ENCODE measurements at places on chromosomes 2 and 18.
A peak's percentile ranks its signal among the peaks of the same experiment; 100 is the strongest.

DNA sequence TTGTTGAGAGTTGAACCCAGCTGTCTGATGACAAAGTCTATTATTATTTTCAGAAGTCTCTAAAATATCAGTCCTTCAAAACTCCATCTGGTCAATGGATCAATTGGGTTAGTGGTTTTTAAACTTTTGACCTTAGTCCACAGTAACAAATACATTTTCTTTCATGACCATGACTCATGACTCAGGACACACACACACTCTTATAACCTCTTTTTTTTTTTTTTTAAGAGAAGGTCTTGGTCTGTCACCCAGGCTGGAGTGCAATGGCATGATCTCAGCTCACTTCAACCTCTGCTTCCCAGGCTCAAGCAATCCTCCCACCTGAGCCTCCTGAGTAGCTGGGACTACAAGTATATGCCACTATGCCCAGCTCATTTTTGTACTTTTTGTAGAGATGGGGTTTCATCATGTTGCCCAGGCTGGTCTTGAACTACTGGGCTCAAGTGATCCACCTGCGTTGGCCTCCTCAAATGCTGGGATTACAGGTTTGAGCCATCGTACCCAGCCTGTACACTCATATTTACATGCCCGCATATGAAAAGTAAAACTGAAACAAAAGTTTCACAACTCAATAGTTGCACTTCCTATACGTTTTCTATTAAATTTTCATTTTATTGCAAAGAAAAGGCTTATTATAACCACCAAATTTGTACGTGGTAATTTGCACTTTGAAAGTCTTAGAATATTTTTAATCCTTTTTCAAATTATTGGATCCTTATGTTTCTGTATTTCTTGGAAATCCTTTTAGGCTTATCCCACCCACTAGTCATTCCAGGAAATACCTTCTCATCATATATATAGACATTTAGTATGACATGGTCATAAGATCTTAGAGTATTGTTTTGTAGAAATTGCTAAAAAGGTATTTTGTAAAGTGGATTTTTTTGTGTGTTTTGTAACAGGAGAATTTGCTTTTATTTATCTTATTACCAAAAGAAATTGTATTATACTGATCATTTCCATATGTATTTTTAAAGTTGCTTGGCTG, 199.0 kb downstream of the LPIN1 start:
- peak; percentile 33 for DNase-seq

DNA sequence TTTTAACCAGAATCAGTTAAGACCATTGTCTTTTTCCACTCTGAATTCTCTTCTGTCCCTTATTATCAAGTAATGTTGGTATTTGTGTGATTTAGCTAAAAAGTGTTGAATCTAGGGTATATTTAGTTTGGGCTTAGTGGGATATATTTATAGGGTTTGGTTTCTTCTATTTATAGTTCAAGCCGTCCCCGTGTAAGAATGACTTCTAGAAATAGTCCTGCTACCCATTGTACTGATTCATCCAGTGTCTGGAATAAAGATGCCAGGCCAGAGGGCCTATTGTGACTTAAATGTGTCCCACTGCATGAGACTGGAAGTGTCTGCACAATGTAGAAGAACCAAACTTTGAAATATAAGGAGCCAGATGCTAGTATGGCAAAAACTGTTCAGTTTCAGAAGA, 364.8 kb downstream of the TNS1 start:
- DNase-seq, result no peak

DNA sequence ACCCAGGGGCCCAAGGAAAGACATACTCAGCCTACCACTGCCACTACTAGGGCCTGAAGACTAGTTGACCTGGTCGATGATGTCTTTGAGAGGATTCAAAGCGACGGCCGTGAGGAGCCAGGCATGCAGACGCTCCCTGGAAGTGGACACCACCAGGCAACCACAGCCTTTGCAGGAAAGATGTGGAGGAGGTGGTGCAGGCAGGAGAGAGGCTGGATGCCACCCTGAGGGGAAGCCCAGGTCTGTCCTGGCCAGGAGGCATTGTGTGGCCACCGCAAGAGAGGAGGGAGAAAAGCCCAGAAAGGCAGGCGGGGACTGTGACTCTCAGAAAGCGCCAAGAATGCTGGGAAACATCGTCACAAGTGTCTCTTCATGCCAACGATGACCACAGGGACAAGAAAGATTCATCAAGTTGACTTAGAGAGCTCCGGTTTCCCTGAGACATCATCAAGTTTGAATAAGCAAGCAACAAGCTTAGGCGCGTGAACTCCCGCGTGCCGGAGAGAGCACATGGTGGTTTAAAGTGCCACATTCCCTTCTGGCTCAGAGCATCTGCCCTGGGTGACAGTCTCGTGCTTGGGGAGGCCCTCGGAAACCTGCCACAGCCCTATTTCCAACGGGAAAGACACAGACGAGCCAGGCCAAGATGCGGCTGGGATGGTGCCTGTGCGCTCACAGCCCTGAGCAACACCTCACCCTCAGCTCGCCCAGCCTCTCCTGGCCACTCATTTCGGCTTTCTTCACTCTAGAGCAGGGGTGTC, 464.5 kb upstream of the SALL3 start:
- no peak for DNase-seq

- peak; percentile 24 for DNase-seq
These were observed 453.0 kb downstream of the ARHGAP15 start for GRCh38 chr2:143582046-143582747.

GRCh38 chr18:21479721-21480120, 120.8 kb downstream of the ESCO1 start:
- no peak for DNase-seq

- peak; percentile 100 for DNase-seq
These were observed 163.2 kb upstream of the TWIST2 start for GRCh38 chr2:238684362-238685326.

DNA sequence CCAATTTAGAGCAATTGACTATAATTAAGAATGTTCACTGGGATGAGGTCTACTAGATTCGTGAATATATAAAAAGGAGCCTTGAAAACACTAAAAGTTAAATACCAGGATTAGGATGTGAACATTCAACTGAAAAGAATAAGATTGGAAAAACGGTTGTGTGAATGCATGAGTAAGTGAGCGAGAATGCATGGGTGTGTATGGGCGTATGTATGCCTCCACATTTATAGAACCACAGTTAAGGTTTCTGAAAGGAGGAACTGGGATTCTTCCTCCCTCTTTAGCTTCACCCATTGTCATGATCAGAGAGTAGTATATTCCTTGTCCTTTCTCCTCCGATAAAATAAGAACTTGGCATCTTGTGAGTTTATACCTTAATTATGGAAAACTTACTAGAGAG, 151.1 kb upstream of the UBE2E3 start:
- no peak for DNase-seq

GRCh38 chr2:195574312-195574711, 82.7 kb upstream of the SLC39A10 start:
- no peak for DNase-seq

- DNase-seq, result no peak
These were observed 3.9 kb downstream of the WNT10A start for GRCh38 chr2:218884519-218884918.

GRCh38 chr2:217407362-217407761, 547.5 kb upstream of the TNP1 start:
- peak; percentile 45 for DNase-seq

- DNase-seq, result peak; percentile 23
These were observed 114.8 kb upstream of the PTPRM start for GRCh38 chr18:7452331-7452730.

- DNase-seq, result no peak
These were observed 55.1 kb upstream of the RIT2 start for GRCh38 chr18:43170586-43170985.

DNA sequence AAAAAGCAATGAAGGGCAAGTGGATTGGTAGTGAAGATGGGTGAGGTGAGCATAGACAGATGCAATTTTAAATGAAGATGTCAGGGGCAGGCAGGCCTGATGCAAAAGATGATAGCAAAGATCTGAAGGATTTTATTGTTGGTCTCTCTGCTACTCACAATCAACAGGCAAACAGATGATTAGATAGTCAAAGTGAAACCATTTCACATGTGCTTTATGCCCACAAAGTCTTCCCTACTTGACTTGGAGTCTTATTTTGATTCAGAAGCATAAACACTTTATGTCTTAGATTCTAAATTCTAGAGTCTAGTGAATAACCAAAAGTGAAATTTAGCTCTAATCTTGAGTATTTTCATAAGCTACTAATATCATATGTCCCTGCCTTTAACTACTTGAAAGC, 153.8 kb upstream of the HNRNPA3 start:
- DNase-seq, result no peak

DNA sequence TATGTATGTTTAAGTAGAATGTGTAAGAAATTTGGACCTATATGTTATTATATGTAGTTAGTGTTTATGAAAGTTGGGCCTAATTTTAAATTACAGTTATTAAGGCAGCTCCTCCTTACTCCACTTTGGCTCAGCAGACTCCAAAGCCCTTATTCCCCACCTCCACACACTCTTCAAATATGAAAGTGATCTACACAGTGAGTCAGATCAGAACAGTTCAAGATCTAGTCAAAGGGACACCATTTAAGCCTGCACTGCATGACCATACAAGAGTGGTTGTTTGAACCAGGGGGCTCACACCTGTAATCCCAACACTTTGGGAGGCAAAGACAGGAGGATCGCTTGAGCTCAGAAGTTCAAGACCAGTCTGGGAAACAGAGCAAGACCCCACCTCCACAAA, 21.2 kb upstream of the PMAIP1 start:
- DNase-seq, result no peak

GRCh38 chr2:190082118-190082517, 19.6 kb upstream of the MSTN start:
- no peak for DNase-seq

- DNase-seq, result no peak
These were observed 198.0 kb downstream of the ANKRD30B start for GRCh38 chr18:14945984-14946383.

- DNase-seq, result no peak
These were observed 131.4 kb upstream of the LHCGR start for GRCh38 chr2:48886919-48887318.

- no peak for DNase-seq
These were observed 15.1 kb upstream of the WDR33 start for GRCh38 chr2:127826047-127826446.

DNA sequence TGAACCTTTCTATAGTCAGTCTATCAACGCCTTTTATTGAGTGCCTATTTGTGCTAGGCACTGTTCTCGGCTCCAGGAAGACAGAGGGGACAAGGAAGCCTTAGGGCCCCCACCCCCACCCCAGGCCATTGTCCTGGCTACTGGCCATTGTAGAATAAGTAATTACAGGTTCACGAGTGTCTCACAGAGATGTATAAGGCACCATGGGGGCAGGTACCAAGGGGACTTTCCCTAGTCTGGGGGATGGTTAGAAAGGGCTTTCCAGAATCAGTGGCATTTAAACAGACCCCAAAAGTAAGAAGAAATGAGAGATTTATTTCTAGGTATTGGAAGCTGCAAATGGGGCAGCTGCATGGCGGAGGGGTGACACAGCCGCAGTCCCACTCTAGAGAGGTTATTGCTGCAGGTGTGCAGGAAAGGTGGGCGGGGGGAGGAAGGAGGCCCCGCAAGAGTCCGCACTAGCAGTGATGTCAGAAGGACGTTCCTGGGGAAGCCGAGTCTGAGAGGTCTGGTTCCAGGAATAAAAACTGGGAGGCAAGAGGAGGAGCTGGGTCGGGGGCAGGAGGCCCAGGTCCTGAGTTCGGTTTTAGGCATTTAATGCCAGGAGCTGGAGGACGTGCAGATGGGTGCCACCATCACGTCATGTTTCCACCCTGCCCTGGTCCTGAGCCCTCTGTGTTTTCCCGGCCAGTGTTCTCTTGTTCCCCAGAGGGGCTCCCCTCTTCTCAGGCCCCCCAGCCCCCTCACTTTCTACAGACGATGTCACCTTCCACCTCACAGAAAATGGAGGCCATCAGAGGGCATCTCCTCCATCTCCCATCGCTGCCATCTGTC, 30.5 kb downstream of the FOSL2 start:
- DNase-seq, result no peak

DNA sequence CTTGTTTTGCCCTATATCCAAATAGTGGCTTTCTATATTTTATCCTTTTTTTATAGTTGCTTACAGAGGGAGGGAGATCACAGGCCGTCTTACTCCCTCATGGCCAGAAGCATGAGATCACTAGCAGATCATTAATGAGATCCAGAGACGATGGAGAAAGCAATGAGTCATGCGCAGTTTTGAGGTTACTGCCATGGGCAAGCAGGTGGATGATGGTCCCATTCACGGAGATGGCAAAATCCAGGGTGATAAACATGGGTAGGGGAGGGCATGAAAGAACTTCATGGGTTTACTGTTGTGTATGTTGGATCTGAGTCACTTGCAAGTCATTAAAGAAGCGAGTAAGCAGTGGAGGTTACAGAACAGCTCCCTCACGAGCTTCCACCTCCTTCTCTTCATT, 60.4 kb downstream of the C18orf63 start:
- peak; percentile 90 for DNase-seq

DNA sequence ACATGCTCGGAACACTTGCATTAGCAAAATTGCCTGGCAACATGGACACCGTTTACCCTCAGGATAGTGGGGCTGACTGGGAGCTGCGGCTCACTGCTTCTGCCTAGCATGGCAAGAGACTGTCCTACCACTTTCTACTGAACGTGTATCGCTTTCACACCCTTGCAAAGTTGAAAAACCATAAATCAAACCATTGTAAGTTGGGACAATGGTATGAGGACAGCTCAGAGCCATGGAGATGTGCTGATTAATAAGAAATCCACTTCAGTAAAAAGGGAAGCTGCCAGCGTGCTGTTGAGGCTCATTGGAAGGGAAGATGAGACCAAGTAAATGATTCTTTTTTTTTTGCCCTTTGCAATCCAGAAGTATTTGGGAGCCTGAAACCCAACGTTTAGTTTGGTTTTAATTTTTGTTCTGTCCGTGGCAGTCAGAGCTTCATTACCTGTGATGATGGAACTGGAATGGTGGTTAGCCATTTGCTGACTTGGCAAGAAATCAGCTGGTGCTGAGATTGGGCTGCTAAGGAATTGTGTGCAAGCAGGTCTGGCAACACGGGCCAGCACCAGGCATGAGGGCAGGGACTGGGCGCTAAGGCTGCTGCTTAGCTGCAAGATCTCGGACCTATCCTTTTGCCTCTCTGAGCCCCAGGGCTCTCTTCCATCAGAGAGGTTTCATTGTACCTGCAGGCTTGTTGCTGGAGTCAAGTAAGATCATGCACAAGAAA, 75.5 kb upstream of the HS6ST1 start:
- no peak for DNase-seq

- DNase-seq, result no peak
These were observed 58.0 kb downstream of the SRD5A2 start for GRCh38 chr2:31522786-31523185.
